Stimulated activated CD4-positive, alpha-beta T cell treated with anti-CD3 and anti-CD28 coated beads, Interleukin-12 subunit alpha, Interleukin-12 subunit beta, amount 100 ng/mL, for 24 hours (primary cell): ENCODE measurements at places on chromosomes 11 and 22.

GRCh38 chr11:73414977-73415651 lies 38.9 kb downstream of the RELT start:
- no peak for DNase-seq

DNA sequence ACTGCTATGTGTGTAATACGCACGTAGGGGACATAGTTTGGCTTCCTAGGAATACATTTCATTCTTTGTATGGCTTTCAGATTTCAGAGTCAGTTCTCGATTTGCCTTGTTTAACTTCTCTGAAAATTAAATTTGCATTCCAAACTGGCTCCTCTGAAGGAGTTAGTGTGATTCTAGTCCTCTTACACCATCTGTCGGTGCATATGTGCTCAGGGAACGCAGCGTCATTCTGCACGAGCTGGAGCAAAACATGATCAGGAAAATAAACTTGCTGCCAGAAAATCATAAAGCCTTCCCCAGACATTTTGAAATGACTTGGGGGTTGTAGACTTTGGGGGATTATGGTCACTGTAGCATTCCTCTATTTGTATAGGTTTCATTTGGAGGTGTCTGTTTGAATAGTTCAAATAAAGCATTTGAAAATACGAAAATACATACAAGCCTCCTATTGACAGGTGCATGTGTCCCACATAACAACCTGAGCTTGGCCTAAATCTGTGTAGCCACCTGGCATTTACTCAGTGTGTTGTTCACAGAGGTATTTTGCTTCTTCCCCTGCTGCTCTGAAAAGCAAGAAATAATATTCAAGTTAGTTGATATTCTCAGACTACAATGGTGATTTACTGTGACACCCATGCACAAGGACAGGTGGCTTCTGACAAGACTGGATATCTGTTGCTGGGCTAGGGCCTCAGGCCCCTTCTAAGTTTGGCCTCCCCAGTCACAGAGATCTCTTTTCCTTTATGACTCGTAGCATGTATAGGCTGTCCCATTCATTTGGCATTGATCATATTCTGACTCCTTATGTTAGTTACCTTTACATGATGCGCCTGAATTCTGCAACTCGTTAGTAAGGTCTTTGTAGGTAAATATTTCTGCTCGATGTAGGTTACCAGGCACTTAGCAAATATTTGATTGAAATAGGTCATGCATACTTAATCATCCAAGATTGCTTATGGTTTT lies 81.6 kb upstream of the SORL1-AS1 start:
- DNase-seq, result no peak

DNA sequence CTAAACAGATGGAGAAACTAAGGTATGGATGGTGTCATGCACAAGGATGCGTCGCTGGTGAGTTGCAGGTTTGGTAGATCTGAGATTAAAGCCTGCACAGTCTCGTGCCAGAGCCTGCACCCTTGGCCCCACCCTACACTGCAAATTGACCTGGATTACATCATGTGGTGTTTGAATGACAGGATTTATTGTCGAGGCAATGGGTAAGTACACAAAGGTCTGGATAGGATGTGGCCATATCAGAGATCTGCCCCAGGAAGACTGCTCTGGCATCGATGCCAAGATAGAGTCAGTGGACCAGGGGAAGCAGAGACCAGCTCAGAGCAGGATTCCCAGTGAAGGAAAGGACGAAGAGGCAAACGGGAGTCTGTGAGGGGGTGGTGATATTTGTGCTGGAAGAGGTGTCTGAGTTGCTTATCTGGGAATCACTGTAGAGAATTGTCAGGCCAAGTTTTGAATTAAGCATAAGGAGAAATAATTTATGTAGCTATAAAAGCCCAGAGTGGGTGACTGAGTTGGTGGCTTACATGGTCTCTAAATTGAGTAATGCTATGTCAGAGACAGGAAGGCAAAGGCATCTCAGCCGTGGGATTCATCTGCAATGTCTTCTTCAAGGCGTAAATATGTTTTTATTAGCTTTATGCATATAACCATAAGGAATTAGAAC lies 499.6 kb upstream of the B3GAT1 start:
- DNase-seq, result no peak

- no peak for DNase-seq
These were observed 26.3 kb upstream of the ALDH3B2 start for GRCh38 chr11:67700548-67701262.

- DNase-seq, result no peak
These were observed 138.9 kb downstream of the SPON1 start for GRCh38 chr11:14101388-14101787.

GRCh38 chr11:63843041-63843440 lies 4.1 kb downstream of the MARK2 start:
- DNase-seq, result no peak

- no peak for DNase-seq
These were observed 212.2 kb downstream of the FAM181B start for GRCh38 chr11:82521427-82521826.

DNA sequence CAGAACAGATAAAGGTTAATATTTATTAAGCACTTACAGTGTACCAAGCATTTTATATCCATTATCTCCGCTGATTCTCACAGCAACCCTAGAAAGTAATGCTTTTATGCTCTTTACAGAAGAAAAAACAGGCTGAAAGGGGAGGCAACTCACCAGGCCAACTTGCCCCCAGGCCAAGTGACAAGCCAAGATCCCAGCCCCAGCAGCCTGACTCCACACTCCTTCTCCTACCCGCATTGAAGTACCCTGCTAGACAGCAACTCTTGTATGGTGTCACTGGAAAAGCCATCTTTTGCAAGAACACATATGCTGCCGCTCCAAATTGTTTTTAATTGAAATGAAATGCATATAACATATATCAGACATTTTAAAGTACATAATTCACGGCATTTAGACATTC lies 25.6 kb downstream of the SMCO4 start:
- no peak for DNase-seq

DNA sequence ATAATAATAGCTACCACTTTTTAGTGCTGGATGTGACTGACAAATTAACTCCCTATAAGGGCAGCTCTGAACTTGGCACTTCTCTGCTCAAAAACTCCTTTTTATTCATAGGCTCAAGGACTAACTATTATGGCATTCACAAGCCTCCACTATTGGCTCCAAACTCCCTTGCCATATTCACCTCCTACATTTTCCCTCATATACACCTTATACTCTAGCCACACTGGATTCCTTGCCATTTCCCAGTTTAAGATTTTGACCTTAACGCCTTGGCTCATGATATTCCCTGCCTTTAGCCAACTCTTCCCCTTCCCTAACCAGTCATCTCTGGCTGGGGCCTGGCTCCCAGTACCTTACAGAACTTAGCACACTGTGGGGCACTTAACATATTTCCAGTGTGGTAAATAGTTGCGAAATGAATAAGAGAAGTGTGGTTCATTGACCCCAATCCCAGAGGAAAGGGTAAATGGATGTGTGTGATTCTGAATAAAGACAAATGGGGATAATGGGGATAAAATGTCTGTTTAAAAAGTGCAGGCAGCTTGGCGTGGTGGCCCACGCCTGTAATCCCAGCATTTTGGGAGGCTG lies 40.0 kb upstream of the SORL1 start:
- DNase-seq, result no peak

- no peak for DNase-seq
These were observed 4.7 kb upstream of the GRAMD1B start for GRCh38 chr11:123425367-123425766.
